ENCODE measurements at places on chromosomes 1 and 21. TPM values are rescaled to one million over a fixed set of nuclear protein-coding genes. Genes with fewer than 3 reads are reported as not detected.

DNA sequence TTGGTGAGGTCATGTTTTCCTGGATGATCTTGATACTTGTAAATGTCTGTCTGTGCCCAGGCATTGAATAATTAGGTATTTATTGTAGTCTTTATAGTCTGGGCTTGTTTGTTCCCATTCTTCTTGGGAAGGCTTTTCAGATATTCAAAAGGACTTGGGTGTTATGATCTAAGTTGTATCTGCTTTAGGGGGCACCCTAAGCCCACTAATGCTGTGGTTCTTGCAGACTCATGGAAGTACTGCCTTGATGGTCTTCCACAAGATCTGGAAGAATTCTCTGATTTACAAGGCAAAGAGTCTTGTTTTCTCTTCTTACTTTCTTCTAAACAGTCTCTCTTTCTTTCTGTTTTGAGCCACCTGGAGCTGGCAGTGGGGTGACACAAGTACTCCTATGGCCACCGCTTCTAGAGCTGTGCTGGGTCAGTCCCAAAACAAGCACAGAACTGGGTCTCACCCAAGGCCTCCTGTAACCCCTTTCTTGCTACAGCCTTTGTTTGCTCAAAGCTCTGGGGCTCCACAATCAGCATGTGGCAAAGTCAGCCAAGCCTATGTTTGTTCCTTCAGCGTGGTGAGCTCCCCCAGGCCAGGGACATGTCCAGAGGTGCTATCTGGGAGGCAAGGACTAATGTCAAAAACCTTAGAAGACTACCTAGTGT is 12.6 kb downstream of the VN1R5 start:
- H3K4me1 ChIP-seq, result no peaks in the 10 kb centered on the region
- H3K36me3 ChIP-seq, result no peaks in the 10 kb centered on the region
- no peak overlapping the region for H3K4me3 ChIP-seq
- no peaks in the 10 kb centered on the region for H3K27me3 ChIP-seq

DNA sequence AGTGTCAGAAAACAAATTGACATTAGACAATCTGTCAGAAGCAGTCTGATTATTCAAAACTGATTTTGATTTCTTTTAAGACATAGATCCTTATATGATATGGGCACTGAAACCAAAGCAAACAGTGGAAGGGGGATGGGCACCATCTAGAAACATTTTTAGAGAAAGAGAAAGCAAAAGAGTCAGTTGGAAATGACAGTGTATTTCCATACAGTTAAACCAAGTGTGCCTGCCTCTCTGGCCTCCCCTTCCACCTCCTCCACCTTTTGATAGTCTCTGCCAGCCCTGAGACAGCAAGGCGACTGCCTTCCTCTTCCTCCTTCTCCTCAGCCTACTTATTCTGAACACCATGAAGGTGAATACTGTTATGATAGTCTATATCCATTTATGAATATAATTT is 949.7 kb downstream of the AMY1C start:
- no peaks in the 10 kb centered on the region for H3K36me3 ChIP-seq
- H3K4me3 ChIP-seq, result no peak overlapping the region
- H3K27ac ChIP-seq, result no peak overlapping the region
- no peaks in the 10 kb centered on the region for H3K4me1 ChIP-seq

- no peaks in the 10 kb centered on the region for H3K4me1 ChIP-seq
- H3K27me3 ChIP-seq, result no peaks in the 10 kb centered on the region
- H3K27ac ChIP-seq, result no peak overlapping the region
- no peak for DNase-seq
Observed at GRCh38 chr1:85815906-85816305, 107.7 kb upstream of the ZNHIT6 start.

DNA sequence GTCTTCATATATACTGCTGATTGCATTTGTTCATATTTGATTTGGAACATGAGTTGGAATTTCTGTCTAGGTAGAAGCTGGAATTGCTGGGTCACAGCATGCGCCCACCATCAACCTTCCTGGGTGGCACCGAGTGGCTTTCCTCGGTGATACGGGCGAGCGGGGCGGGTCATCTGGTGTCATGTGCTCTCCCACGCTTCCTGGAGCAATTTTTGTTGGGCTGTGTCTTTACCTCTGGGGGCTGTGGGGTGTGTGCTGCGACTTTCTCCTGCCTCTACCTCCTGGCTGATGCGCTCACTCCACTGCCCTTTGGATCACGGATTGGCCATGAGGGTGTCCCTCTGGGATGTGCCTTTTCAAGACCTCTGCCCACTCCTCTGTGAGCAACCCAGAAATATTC is 108.7 kb upstream of the COL6A1 start:
- no peak for DNase-seq
- peaks cover 15% of the 10 kb centered on the region for H3K27me3 ChIP-seq
- no peak overlapping the region for H3K4me3 ChIP-seq
- no peaks in the 10 kb centered on the region for H3K36me3 ChIP-seq
- H3K27ac ChIP-seq, result no peak overlapping the region

GRCh38 chr1:27000817-27001460 is 7.4 kb downstream of the TRNP1 start:
- H3K36me3 ChIP-seq, result no peaks in the 10 kb centered on the region
- H3K4me3 ChIP-seq, result peak overlapping the region; percentile 52

- no peaks in the 10 kb centered on the region for H3K27me3 ChIP-seq
- no peak overlapping the region for H3K27ac ChIP-seq
- H3K4me1 ChIP-seq, result peaks cover 28% of the 10 kb centered on the region
- H3K36me3 ChIP-seq, result peaks cover 4% of the 10 kb centered on the region
- DNase-seq, result no peak
Observed at GRCh38 chr1:157007306-157007705, 38.2 kb downstream of the ARHGEF11 start.

DNA sequence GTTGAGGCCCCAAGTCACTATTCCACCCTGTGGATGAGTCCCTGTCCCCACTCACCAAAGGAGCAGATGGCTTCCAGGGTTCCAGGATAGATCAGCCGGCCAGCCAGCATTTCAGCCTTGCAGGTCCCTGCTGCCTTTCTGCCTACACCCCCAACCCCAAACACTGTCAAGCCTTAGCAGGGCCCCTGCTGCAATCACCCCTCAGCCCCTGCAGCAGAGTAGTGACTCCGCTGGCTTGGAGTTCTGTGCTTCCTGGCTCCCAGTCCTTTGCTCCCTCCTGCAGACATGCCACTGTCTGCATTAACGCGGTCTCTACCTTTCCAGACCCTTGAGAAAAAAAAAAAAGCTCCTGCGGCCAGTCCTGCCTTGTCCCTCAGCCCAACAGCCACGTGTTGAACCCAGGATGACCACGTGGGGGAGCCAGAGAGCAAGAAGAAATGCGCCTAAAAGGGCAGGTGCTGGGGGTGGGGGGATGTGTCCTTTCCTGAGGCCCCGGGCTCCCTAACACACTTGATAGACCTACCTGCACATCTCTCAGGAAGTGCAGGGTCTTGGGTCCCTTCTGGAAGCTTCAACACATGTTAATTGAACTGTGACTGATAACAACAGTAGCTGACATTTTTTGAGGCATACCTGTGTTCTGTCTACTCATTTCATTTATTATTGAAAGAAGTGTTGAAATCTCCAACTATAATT is 37.4 kb downstream of the RASSF5 start:
- H3K27ac ChIP-seq, result no peak overlapping the region
- H3K36me3 ChIP-seq, result no peaks in the 10 kb centered on the region
- no peaks in the 10 kb centered on the region for H3K4me1 ChIP-seq
- peaks cover 5% of the 10 kb centered on the region for H3K27me3 ChIP-seq
- H3K4me3 ChIP-seq, result no peak overlapping the region

GRCh38 chr1:17338706-17339493 is 30.9 kb downstream of the PADI4 start:
- H3K4me3 ChIP-seq, result no peak overlapping the region
- H3K36me3 ChIP-seq, result no peaks in the 10 kb centered on the region
- DNase-seq, result no peak
- peaks cover 15% of the 10 kb centered on the region for H3K27me3 ChIP-seq

DNA sequence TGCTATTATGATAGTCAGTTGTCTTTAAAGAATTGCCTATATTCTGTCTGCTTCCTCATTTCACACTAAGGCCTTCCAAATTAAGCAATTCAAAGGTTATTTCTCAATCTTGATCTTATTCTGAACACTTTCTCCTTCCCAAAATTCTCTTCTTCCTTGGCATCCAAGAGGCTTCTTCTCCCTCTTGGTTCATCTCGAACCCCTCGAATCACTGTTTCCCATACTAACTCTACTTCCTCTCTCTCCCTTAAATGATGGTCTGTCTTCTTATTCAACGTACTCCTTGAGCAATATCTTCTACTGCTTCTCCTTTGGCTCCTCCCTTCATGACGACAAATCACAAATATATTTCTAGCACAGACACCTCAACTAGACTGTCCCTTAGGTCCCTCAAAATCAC is 4.5 kb downstream of the COPA start:
- no peak overlapping the region for H3K27ac ChIP-seq
- no peak overlapping the region for H3K4me3 ChIP-seq
- H3K27me3 ChIP-seq, result no peaks in the 10 kb centered on the region
- peaks cover 26% of the 10 kb centered on the region for H3K36me3 ChIP-seq
- DNase-seq, result no peak
- H3K4me1 ChIP-seq, result peaks cover 24% of the 10 kb centered on the region

- H3K36me3 ChIP-seq, result no peaks in the 10 kb centered on the region
- DNase-seq, result no peak
- no peaks in the 10 kb centered on the region for H3K4me1 ChIP-seq
- H3K4me3 ChIP-seq, result no peak overlapping the region
- no peaks in the 10 kb centered on the region for H3K27me3 ChIP-seq
- no peak overlapping the region for H3K27ac ChIP-seq
Observed at GRCh38 chr1:69110851-69111250, 456.9 kb upstream of the LRRC7 start.

DNA sequence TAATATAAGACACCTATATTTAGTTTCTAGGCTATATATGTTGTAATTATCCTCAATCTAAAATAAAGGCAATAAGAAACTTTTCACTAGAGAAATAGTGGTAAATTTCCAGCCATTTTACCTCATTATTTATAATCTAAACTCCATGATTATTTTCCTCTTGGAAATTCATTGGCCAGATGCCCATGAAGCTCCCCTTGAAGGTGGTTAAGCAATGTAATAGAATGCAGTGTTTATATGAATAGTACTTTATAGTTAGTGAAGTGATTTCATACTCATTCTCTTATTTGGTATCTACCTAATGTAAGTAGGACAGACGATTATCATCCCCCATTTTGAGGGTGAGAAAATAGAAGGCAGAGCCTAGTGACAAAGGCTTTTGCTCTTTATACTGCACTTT is 26.5 kb downstream of the NFYC start:
- peaks cover 36% of the 10 kb centered on the region for H3K4me1 ChIP-seq
- no peak overlapping the region for H3K4me3 ChIP-seq
- no peaks in the 10 kb centered on the region for H3K27me3 ChIP-seq
- DNase-seq, result no peak

DNA sequence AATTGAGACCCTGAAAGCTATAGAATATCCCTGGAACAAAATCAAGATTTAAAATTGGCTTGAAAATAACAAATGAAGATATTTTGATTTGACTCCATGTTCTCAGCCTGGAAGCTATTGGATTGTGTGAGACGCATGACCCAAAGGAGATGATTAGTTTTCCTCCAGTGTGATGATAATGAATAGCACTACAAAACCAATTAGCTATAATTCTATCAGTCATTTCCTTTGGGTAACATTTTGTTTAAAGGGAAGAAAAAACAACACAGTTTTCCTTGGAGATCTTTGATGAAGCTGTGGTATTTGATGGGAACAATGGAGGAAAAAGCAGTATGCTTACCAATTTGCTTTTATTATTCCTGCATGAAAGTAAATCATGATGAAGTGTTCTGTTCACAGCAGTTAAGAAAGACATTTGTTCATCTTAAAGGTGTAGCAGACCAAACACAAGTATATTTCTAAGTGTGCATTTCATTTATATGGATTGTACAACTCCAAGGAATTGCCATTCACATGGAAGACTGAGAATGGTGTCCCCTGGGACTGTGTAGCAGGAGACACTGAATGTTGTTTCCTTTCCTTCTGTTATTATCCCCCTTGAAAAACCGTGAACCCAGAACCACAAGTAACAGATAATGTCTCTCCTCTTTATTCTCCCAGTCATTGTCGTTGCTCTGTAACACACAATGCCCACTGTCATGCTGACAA is 111.4 kb downstream of the CACHD1 start:
- peaks cover 15% of the 10 kb centered on the region for H3K4me1 ChIP-seq
- peaks cover 20% of the 10 kb centered on the region for H3K36me3 ChIP-seq
- DNase-seq, result no peak
- H3K27ac ChIP-seq, result no peak overlapping the region
- no peak overlapping the region for H3K4me3 ChIP-seq

DNA sequence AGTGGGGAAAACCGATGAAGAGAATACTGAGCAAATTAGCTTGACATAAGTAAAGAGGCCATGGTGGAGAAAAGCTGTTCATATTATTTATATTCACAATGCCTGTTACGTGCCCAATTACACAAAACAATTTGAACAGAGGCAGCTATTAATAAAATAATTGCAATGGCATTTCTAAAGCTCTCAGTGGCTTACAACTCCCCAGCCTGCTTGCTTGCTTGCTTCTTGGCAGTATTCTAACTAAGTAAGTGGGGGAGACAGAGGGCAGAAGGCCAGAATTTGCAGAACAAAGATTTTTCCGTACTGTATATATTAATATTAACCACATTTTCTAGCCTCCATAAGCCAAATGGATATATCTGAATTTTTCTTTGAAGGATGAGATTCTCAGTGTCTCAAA is 12.9 kb downstream of the PTPN14 start:
- H3K4me1 ChIP-seq, result peaks cover 25% of the 10 kb centered on the region
- DNase-seq, result no peak
- peaks cover 7% of the 10 kb centered on the region for H3K36me3 ChIP-seq
- no peak overlapping the region for H3K4me3 ChIP-seq
- H3K27ac ChIP-seq, result no peak overlapping the region

The PTAFR gene
- 0.48 TPM for total RNA-seq

The GABRD gene
- total RNA-seq, result 2.0 TPM

The CYP4A22 gene
- not detected for total RNA-seq

The ATP1A1 gene
- total RNA-seq, result 374 TPM

The IVNS1ABP gene
- 98.2 TPM for total RNA-seq

The RIIAD1 gene
- total RNA-seq, result 3.6 TPM

The HTR1D gene
- total RNA-seq, result 0.92 TPM

The SAMSN1 gene
- 6.0 TPM for total RNA-seq

The TTC34 gene
- total RNA-seq, result 1.6 TPM

Measured in type B pancreatic cell (in vitro differentiated cells).